ENCODE measurements at places on chromosomes 12 and 14.
A peak's percentile ranks its signal among the peaks of the same experiment; 100 is the strongest.

GRCh38 chr14:24067133-24068082 lies 4.0 kb upstream of the CPNE6 start:
- DNase-seq = no peak

DNA sequence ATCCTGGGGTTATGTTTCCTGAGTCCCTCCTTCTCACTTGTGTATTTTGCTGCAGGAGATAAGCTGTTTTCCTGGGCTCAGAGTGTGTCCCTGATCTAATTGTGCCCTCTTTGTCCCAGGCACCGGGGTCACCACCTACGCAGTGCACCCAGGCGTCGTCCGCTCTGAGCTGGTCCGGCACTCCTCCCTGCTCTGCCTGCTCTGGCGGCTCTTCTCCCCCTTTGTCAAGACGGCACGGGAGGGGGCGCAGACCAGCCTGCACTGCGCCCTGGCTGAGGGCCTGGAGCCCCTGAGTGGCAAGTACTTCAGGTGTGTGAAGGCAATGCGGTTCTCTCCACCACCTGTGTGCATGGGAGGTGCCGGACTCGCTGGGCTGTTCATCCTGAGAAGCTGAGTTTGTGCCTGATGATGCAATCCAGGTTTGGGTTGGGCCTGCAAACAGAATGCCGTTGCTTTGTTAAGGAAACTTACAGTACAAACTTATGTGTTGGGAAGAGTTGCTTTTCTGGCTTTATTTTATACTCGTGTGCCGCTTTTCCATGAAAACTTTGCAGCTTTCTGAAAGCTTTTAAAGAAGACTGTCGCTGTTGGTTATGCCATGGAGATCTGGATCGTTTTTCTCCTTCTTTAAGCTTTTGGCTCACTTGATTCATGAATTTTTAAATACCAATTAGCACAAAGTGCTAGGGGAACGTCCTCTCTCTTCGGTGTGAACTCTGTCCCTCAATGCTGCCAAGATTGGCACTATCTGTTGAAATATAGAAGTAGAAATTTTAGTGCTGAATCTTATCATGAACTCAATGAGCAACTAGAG lies 27.6 kb downstream of the RDH12 start:
- no peak for DNase-seq

GRCh38 chr12:42790761-42791151 lies 201.2 kb upstream of the PRICKLE1 start:
- peak; percentile 44 for DNase-seq

DNA sequence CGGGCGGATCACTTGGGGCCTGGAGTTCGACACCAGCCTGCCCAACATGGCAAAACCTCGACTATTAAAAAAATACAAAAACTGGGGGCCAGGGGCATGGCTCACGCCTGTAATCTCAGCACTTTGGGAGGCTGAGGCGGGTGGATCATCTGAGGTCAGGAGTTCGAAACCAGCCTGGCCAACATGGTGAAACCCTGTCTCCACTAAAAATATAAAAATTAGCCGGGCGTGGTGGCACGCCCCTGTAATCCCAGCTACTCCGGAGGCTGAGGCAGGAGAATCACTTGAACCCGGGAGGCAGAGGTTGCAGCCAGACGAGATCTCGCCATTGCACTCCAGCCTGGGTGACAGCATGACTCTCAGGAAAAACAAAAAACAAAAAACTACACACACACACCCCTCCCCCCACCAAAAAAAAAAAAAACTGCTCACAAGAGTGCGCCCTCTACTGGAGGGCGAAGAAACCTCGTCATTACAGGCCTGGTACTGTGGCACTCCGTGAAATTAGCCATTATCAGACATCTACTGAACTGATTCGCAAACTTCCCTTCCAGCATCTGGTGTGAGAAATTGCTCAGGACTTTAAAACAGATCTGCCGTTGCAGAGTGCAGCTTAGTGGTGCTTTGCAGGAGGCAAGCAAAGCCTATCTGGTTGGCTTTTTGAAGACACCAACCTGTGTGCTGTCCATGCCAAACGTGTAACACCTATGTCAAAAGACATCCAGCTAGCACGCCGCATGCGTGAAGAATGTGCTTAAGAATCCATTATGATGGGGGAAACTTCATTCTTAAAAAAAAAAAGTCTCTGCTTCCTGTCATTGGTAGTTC lies 7.7 kb downstream of the PPP1R3E start:
- peak; percentile 61 for DNase-seq

GRCh38 chr14:104075530-104076151 lies 9.9 kb upstream of the ASPG start:
- DNase-seq = peak; percentile 20

DNA sequence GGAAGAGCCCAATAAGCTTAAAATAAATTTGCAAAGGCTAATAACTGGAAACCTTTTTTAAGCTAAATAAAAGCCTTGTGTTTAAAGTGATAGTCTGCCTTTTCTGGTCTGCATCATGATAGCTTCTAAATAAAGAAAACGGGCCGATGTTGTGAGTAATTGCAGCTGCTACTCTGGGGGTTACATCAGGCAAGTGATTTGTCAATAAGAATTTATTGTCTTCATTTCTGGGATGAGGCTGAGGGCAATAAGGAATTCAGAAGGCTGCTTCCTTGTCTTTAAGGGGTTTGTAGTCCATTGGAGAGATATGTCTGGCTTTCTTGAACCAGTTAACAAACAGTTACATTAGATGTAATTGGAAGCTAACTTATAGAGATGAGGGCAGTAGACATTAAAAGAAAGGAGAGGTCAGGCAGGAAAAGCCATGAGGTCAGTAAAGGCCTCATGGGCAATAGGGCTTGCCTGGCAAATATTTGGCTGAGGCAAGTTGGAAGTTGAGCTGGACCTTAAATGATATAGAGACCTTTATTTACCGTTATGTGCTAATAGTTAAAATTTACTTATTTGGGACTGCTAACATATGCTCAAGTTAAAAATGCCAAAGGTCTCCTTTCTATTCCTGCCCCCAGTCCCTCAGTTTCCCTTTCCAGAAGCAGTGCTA lies 85.0 kb downstream of the CRADD start:
- peak; percentile 24 for DNase-seq

- DNase-seq = no peak
These were observed 788 bp downstream of the ENO2 start for GRCh38 chr12:6914947-6915788.

DNA sequence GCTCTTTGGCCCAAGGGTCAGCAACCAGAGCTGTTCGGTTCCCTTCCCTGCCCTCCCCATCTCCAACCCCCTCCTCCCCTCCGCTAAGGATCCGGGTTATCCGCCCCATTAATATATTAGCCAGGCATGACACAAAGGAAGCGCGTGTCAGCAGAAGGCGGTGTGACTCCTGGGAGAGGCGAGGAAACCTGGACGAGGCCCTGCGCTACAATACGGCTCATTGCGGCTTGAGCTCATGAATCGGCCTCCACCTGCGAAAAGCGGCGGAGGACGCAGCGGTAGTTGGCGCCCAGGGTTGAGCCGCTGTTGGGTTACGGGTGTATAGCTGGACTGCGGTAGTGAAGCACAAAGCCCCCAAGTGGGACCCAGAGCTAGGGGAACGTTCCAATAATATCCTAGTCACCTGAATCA lies 9.9 kb downstream of the FOXA1 start:
- no peak for DNase-seq

- DNase-seq = no peak
These were observed 278.5 kb upstream of the PLEKHG7 start for GRCh38 chr12:92424338-92424737.

- peak; percentile 64 for DNase-seq
These were observed 26.3 kb downstream of the RIN3 start for GRCh38 chr14:92539875-92540274.

DNA sequence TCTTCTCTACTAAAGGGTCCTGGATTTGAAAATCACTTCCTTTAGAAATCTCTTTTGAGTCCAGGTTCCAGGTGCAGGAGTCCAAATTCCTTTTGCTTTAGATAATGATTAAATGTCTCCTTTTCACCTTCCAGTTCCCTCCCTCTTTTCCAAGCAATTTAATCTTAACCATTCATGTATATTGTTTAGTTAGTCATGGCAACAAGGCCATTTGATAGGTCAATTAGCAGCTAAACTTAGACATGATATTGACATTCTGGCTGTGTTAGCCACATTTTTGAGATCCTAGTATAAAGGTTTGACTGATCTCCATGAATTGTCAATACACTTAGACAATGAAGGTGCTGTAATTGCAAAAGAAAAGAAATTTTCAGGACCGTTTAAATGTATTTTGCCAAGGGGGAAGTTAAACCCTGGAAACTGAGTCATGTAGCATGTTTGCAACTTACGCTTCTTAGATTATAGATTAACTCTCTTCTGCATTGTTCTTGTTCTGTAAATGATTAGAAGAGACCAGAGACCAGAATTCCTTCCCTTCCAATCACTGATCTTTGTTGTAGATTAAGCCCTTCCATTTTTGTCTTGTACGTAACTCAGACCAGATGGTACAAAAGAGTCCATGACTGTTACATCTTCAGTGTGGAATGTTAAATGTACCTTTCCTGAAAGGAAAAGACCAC lies 12.4 kb upstream of the C12orf75 start:
- no peak for DNase-seq

- DNase-seq = no peak
These were observed 17.6 kb upstream of the A2M start for GRCh38 chr12:9133216-9133916.

DNA sequence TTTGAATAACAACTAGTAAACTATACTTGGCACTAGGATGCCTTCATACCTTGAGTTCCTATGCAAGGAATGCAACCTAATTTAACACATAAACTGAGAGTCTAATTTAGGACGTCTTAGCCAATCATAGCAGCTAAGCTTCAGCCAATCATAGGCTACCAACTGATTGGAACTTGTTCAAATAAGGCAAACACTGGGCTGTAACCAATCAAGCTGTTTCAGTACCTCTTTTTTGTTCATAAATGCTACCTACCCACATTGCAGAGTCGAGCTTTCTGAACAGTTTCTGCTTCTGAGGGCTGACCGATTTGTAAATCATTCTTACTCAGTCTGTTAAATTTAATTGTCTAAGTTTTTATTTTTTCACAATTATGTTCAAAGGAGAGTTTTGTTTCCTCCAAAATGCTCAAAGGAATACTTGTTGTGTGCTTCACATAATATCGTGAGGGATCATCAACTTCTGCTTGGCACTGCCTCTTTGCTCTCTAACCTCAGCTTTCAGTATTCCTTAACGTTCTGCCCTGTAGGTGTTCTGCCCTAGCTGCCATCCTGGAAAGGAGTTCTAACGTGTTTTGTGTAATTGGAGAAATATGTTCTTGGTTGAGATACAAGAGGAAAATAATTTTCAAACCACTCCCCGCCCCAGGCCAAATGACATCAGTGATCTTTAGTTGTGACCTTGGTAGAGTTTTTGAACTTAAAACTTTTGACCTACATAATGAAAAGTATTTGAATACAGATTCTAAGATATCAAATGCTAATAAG lies 380.4 kb upstream of the MIS18BP1 start:
- DNase-seq = no peak

- DNase-seq = no peak
These were observed 5.9 kb downstream of the SERPINA6 start for GRCh38 chr14:94317259-94317658.

Data from kidney capillary endothelial cell (primary cell).